Fibroblast of lung (primary cell): ENCODE measurements at places on chromosomes 6 and 20. TPM values are rescaled to one million over a fixed set of nuclear protein-coding genes. Genes with fewer than 3 reads are reported as not detected.

PXDC1 gene
- total RNA-seq, result 33.1 and 52.7 TPM in 2 replicates

TMC2 gene
- total RNA-seq, result under 0.01 TPM in 2 replicates

RRAGD gene
- 1.8 TPM in 2 replicates for total RNA-seq

SCUBE3 gene
- total RNA-seq, result under 0.01 TPM in 2 replicates

LGSN gene
- total RNA-seq, result under 0.01 TPM in 1 of 2 replicates, not detected in the other

C2 gene
- 16.8 and 27.2 TPM in 2 replicates for total RNA-seq

NOX3 gene
- not detected in 2 replicates for total RNA-seq

RIN2 gene
- 41.3 and 61.4 TPM in 2 replicates for total RNA-seq

LRRC73 gene
- total RNA-seq, result 0.26 and 0.33 TPM in 2 replicates

BPIFA3 gene
- total RNA-seq, result not detected in 2 replicates

RAB44 gene
- total RNA-seq, result under 0.01 TPM in 2 replicates

NSFL1C gene
- 14.4 and 17.8 TPM in 2 replicates for total RNA-seq

SLC12A5 gene
- 0.26 and 0.50 TPM in 2 replicates for total RNA-seq

LY6G6F gene
- not detected in 2 replicates for total RNA-seq

OPRL1 gene
- total RNA-seq, result 2.6 and 4.1 TPM in 2 replicates

FNDC11 gene
- 1.0 and 1.7 TPM in 2 replicates for total RNA-seq

KIAA0408 gene
- total RNA-seq, result 1.3 and 2.8 TPM in 2 replicates

SNPH gene
- 9.5 and 18.5 TPM in 2 replicates for total RNA-seq

MOG gene
- total RNA-seq, result not detected in 2 replicates

UBD gene
- total RNA-seq, result not detected in 2 replicates

KCNQ5 gene
- total RNA-seq, result 4.6 and 4.9 TPM in 2 replicates

MYBL2 gene
- 0.26 and 1.2 TPM in 2 replicates for total RNA-seq

MTG2 gene
- total RNA-seq, result 17.5 and 20.5 TPM in 2 replicates

OR2W1 gene
- total RNA-seq, result not detected in 2 replicates

ANKRD66 gene
- total RNA-seq, result not detected in 2 replicates

PRRT1 gene
- total RNA-seq, result 0.26 and 0.33 TPM in 2 replicates

CYP39A1 gene
- 3.6 and 3.8 TPM in 2 replicates for total RNA-seq

CTCFL gene
- not detected in 2 replicates for total RNA-seq

SYTL3 gene
- total RNA-seq, result 2.8 and 4.6 TPM in 2 replicates

MDFI gene
- 0.17 and 3.3 TPM in 2 replicates for total RNA-seq

MYLK4 gene
- total RNA-seq, result 0.26 and 0.33 TPM in 2 replicates

HIVEP2 gene
- 14.4 and 15.9 TPM in 2 replicates for total RNA-seq

CAGE1 gene
- under 0.01 and 0.17 TPM in 2 replicates for total RNA-seq

POU5F1 gene
- total RNA-seq, result under 0.01 TPM in 2 replicates

TBP gene
- total RNA-seq, result 7.8 and 8.7 TPM in 2 replicates

LTB gene
- total RNA-seq, result not detected in 2 replicates

NRM gene
- 1.5 and 2.5 TPM in 2 replicates for total RNA-seq

CFAP61 gene
- 0.26 TPM in 1 of 2 replicates, not detected in the other for total RNA-seq

TSHZ2 gene
- 2.6 and 5.4 TPM in 2 replicates for total RNA-seq

FOXF2 gene
- 29.3 and 32.9 TPM in 2 replicates for total RNA-seq

HAO1 gene
- total RNA-seq, result not detected in 2 replicates

HSP90AB1 gene
- 449 and 452 TPM in 2 replicates for total RNA-seq

SEL1L2 gene
- not detected in 2 replicates for total RNA-seq

COL9A1 gene
- total RNA-seq, result not detected in 2 replicates

SHLD1 gene
- 2.6 and 3.3 TPM in 2 replicates for total RNA-seq

FOXP4 gene
- 1.3 and 1.8 TPM in 2 replicates for total RNA-seq

DEFB124 gene
- not detected in 2 replicates for total RNA-seq

SYS1 gene
- total RNA-seq, result 20.0 and 20.5 TPM in 2 replicates

SLCO4A1 gene
- total RNA-seq, result 0.26 and 0.50 TPM in 2 replicates

MAP3K4 gene
- 35.2 and 44.4 TPM in 2 replicates for total RNA-seq

TFAP2C gene
- not detected in 2 replicates for total RNA-seq
